ENCODE measurements at places on chromosomes 13 and 19.

DNA sequence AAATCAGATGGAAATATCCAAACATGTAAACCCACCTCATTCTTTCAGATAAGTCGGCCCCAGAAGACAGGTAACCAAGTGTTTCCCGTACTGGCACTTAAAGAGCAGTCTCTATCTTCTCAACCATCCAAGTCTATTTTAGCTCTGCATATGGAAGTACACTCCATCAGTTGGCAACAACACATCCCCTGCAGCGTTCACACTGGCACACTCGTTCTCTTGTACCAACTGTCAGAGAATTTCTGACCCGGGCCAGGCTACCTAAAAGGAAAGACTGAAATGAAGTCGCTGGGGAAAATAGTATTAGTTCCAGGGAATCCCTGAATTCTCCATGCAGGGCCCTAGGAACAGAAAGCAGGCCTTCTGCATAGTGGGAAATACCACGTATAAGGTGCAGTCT is 109.3 kb downstream of the RXFP2 start:
- DNase-seq: no peak

GRCh38 chr13:97627566-97627965 is 193.6 kb downstream of the RAP2A start:
- DNase-seq: no peak

DNA sequence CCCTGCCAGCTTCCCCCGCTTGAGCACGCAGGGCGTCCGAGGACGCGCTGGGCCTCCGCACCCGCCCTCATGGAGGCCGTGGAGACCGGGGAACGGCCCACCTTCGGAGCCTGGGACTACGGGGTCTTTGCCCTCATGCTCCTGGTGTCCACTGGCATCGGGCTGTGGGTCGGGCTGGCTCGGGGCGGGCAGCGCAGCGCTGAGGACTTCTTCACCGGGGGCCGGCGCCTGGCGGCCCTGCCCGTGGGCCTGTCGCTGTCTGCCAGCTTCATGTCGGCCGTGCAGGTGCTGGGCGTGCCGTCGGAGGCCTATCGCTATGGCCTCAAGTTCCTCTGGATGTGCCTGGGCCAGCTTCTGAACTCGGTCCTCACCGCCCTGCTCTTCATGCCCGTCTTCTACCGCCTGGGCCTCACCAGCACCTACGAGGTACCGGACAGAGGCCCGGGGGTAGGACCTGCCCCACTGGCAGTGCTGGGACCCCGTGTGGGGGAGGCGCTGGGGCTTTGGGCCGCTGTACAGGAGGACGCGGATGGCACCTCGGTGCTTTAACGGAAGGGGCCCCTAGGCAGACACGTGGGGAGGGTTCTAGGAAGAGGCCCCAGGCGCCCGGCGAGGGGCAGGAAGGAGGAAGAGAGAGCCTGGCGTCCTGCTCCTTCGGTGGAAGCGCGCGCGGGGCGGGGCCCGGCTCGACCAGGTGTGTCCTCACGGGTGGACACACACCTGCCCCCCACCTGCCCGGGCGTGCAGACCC is 681 bp downstream of the SLC5A5 start:
- no peak for DNase-seq

DNA sequence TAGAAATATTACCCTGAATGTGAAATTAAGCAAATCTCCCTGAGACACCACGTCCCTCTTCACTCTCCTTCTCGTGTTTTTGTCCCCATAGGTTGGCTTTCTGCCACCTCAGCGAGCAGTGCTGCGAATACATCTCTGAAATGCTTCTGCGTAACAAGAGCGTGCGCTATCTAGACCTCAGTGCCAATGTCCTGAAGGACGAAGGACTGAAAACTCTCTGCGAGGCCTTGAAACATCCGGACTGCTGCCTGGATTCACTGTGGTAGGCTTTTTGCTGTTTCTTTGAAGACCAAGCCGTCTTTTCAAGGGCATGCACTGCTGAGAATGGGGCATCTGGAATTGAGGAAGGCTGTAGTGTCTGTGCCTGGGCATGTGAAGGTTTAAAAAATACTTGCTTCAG is 34.4 kb downstream of the NLRP4 start:
- DNase-seq: no peak

DNA sequence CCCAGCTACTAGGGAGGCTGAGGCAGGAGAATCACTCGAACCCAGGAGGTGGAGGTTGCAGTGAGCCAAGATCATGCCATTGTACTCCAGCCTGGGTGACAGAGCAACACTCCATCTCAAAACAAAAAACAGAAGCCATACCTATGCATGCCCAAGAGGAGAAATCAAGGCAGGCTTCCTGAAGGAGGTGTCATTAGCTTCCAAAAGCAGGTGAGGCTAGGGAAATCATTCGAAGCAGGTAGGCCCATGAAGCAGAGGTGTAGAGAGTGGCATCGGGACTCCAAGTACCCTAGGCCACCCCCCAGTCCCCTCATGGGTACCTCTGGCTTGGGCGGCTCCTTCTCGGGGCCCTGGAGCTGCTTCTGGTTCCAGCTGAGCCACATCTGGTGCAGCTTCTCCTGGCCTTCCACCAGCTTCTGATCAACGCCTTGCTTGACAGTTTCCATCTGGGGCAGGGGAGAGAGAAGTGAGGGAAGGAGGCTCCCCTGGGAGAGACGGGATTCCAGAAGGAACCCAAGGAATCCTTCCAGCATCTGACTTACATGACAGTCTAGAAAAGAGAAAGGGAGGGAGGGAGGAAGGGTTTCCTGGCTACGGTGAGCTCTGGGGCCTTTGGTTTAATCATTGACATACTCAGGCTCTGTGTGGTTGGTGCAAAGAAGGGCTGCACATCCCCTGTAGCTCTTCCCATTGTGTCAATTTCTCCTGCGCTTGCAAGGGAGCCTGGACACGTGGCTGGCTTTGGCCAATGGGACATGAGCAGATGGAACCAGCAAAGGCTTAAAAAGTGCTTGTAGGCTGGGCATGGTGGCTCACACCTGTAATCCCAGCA is 13.1 kb upstream of the TICAM1 start:
- DNase-seq: no peak

GRCh38 chr13:78012046-78012445 is 93.4 kb upstream of the EDNRB start:
- DNase-seq: no peak

DNA sequence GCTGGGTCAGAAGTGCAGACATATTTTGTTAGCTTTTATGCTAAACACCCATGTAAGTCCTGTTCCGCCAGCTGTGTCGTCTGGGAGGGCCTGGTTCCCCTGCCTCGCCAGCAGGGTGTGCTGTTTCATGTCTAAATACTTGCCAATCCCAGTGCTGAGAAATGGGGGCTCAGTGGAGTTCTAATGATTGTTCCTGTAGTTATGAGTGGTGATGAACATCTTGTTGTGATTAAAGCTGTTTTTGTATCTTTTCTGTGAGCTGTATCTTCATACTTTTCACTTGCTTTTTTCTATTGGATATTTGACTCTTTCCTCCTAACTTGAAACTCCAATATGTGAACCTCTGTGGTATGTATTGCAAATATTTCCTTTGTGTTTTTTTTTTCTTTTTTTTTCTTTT is 32.7 kb downstream of the KDM4B start:
- peak; percentile 77 for DNase-seq
